NCI-H1930 (cell line): ENCODE measurements at places on chromosomes 16 and 17.
A peak's percentile ranks its signal among the peaks of the same experiment; 100 is the strongest.

DNA sequence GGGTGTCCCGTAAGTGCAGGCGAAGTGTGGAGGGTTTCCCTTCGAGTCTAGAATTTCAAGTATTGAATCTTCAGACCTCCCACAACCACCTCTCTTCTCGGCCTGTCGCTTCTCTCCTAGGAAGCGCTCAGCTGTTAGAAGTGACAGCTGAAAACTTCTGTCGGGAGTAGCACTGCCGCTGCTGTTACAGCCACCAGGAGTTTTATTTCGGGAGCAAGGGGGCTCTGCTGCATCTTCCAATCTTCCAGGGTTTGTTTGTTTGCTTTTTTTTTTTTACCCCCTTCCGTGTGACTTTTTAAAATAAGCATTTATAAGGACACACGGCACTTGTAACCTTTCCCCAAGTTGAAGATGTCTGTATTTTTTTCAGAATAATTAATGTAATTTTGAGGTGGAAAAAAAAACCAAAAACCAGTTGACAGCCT, 767 bp downstream of the RPS6KB1 start:
- DNase-seq = no peak

- no peak for DNase-seq
Observed at GRCh38 chr17:58352596-58353388, 791 bp upstream of the SUPT4H1 start.

DNA sequence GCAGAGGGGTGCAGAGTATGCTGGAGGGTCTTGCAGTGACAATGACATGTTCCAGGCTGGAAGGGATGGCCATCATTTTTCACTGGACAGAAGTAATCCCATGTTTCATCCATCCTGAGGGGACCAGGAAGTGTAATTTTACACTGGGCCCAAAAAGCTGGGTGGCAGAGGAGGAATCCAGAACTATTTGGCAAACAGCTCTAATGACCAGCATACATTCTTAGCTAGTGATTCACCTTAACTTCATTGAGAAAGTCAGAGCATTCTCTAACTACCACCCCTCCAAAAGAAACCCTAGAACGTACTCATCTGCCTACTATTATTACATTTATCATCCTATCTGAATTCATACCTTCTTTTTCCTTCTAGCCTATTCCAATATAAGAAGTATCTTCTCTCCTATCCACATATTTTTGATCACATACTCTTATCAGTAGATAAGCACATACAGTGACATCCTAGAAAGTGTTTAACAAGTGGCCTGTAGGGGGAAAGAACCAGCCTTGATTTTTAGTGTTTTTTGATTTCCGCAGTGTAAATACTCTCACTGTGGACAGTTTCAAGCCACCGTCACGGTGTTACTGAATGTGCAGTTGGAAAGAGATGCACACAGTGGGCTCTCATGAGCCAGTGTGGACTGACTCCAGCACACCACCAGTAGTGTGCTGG, 118.1 kb downstream of the FTO start:
- DNase-seq = no peak

DNA sequence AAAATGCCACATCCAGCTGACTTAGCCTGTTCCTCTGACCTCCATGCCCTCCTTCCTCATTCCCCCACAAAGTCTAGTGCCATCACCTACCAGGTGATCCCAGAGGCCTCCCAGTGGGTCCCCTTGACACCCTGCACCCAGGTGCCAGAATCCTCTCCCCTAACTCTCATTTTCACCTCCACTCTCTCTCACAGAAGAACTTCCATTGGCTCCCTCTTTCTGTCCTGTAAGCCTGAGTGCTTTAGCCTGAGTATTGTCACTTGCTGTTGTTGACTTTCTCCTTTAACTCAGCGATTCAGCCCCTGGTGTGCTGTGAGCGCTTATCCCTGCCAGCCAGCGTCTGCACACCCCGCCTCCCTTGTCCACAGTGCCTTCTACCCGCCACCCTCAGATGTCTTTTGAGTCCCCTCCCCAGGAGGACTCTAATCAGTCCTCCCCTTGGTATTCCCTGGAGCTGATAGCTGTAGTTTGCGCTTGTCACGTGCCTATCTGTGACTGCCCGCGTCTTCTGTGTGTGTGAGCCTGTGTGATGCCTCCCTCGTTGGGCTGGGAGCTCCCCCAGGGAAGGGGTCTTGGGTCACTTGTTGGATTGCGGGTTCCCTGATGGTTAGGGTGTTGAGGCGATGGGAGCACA, 31.9 kb downstream of the ARHGAP23 start:
- DNase-seq = no peak

GRCh38 chr17:47949197-47949759, 7.9 kb downstream of the PNPO start:
- DNase-seq = peak; percentile 62

DNA sequence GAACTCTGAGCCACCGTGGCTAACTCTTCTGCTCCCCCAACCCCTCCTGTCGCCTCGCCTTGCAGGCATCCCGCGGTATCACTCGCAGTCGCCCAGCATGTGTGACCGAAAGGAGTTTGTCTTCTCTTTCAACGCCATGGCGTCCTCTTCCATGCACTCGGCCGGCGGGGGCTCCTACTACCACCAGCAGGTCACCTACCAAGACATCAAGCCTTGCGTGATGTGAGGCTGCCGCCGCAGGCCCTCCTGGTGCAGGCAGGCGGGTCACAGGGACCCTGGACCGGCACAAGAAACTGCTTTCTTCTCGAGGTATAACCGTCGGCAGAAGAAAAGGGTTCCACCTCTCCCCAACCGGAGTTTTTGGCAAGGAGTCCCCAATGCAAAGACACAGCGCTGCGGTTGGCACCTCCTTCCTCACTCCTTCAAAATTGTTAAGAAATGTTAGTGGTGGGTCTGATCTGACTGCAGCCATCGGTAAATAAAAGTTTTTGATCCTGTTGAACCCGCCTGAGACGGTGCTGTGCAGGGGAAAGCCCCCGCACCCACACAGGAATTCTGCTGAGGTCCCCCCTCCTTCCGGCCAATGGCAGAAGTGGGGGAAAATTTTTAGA, 2.6 kb downstream of the FOXF1 start:
- no peak for DNase-seq

DNA sequence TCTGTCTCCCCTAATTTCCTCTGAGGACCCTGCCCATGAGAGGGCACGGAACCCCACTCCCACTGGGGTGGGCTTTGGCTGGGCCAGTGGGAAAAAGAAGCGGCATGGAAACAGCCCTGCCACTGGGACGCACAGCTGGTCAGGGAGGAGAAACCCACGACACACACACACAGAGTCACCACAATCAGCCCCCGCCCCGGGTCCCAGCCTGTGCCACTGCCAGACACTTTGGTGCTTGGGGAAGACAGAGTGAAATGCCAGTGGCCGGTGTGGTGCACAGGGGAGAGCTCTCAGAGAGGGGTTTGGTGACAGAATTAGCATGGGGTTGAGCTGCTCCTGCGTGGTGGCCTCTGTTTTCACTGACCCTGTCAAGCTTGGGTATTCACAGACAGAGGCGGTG, 30.7 kb upstream of the RNPS1 start:
- no peak for DNase-seq

DNA sequence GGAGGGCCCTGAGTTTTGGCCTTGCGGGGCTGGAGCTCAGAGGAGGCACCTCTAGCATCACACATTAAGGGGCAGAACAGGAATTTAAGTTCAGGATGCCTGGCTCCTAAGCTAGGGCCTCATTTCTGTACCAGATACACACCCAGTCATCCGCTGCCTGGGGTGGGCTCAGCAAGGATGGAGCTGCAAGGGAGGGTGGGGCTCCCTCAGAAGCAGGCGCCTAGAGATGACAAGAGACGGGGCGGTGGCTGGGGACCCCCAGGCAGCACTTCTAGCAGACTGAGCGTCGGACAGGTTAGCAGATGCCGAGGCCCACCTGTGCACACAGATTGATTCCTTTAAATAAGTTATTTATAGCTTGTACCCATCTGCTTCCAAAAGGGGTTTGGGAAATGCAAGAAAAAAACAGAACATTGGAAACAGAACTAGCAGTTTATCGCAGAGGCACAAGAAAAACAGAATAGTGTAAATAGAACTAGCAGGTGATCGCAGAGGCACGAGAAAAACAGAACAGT, 47.6 kb upstream of the CBFA2T3 start:
- DNase-seq = no peak

DNA sequence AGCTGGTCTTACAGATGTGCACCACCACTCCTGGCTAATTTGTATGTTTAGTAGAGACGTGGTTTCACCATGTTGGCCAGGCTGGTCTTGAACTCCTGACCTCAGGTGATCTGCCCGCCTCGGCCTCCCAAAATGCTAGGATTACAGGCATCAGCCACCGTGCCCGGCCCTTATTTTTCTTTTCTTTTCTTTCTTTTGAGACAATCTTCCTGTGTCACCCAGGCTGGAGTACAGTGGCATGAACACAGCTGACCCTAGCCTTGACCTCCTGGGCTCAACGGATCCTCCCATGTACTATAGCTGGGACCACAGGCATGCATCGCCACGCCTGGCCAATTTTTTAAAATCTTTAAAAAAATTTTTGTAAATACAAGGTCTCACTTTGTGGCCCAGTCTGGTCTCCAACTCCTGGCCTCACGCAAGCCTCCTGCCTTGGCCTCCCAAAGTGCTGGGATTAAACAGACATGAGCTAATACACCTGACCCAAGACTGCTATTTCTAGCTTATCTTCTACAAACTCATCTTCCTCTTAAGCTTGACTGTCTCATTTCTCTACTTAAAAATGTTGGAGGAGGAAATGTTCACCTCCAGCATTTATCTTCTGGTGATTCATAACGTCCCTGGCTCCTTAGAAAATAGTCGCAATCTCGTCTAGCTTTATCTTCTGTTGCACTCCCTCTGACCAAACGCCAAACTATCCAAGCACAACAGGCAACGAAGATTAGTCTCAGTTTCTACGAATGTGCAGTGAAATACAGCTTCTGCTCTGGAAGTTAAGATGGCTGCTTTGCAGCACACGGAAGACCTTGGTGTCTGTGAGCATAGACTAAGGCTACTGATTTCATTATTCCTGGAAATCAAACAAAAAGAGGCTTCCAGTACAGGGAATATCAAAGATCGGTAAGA, 8.2 kb upstream of the TMEM94 start:
- no peak for DNase-seq

DNA sequence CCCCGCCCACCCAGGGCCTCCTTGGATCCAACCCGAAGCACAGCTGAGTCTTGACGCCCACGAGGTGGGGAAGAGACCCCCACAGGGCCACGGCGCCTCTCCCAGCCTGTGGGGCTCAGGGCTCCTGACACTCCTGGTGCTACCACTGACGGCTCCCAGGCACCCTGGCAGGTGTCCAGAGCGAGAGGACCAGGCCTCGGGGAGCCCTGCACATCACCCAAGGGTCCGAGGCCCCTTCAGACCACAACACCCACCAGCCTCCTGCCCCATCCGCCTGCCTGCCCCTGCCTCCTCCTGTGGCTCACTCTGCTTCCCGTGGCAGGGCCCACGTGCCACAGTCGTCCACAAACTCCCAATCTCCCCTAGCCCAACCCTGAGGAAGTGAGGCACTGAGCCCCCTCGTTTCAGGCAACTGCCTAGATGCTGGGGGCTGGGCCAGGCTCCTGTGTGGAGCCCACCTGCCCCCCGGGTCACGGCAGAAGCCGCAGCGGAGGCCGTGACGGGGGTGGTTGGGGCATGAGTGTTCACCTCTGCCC, 28.3 kb upstream of the AATK start:
- no peak for DNase-seq

GRCh38 chr16:14148569-14148968, 77.5 kb downstream of the MRTFB start:
- no peak for DNase-seq

GRCh38 chr17:70407506-70407905, 238.2 kb downstream of the KCNJ2 start:
- DNase-seq = no peak

GRCh38 chr16:11615748-11616447, 29.2 kb upstream of the LITAF start:
- no peak for DNase-seq

GRCh38 chr17:6969323-6969726, 26.5 kb upstream of the ALOX12 start:
- DNase-seq = no peak

GRCh38 chr17:14886200-14886739, 378.9 kb downstream of the PMP22 start:
- no peak for DNase-seq

GRCh38 chr17:81910840-81911276, 341 bp downstream of the PCYT2 start:
- no peak for DNase-seq

DNA sequence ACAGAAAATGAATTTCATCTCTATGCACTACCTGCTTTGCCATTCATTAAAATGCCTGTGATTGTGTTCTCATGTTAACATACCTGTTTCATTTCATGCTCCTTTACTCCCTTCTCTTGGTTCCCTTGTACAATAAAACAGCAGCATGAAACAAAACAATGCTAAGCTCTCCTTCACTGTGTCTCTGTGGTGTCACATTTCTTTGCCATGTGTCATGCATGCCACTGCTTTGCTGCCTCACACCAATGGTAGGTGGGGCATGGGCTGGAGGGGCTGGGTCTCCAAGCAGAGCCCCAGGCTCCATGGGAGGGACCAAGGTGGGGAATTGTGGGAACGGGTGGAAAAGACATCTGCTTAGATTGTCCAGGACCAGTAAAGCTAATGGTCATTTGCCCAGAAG, 83.6 kb downstream of the RGS9 start:
- no peak for DNase-seq

DNA sequence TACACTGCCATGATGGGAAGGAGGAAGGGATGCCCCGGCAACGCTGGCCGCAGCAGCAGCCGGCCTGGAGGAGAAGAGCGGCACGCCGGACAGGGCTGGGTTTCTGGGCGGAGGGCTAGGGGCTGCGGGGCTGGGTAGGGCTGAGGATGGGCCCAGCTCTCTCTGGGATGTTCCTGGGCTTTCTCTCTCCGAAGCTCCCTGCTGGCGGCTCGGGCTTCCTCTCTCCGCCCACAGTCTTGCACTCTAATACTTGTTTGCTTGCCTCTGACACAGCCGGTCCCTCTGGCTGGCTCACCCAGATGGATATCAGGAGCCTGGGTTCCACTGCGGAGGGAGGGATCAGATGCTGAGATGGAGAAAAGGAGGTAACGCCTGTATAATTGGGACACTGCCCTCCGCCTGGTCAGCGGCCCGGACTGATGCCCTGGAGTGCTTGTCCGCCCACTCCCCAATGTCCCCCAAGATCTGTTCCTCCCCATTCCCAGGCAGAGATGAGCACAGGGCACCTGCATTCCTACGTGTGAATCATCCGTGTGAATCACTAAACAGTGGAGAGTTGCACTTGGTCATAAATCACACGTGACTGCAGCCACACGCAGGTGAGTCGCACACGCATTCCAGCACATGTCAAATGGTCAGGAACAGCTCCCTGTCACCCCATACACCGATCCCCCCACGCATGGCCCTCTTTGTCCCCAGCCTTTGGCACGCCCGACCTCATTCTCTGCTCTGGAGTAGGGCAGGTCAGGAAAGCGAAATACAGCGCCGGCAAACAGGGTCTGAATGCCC, at the start of gene ALOXE3:
Gene ALOXE3, minus strand, starts transcription at position 535 of the 789 bp plus-strand sequence. Its CDS starts 524 bp downstream, at position 11.
- no peak for DNase-seq

GRCh38 chr16:81929841-81930240, 81.4 kb downstream of the SDR42E1 start:
- DNase-seq = no peak

DNA sequence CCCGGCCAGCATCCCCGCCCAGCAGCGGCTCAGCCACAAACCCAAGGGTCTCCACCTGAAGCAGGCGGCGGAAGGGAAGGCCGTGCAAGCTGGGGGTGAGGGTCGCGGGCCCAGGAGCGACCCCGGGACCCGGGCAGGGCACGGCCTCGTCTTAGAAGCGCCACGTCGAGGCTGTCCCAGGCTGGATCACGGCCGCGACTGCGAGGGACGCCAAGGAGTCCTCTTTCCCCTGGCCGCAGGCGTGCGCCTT, 538 bp upstream of the CCNF start:
- DNase-seq = no peak
